ENCODE measurements at places on chromosomes 5 and 9.

GRCh38 chr5:9467199-9468059 is 78.4 kb downstream of the SEMA5A start:
- DNase-seq = no peak

DNA sequence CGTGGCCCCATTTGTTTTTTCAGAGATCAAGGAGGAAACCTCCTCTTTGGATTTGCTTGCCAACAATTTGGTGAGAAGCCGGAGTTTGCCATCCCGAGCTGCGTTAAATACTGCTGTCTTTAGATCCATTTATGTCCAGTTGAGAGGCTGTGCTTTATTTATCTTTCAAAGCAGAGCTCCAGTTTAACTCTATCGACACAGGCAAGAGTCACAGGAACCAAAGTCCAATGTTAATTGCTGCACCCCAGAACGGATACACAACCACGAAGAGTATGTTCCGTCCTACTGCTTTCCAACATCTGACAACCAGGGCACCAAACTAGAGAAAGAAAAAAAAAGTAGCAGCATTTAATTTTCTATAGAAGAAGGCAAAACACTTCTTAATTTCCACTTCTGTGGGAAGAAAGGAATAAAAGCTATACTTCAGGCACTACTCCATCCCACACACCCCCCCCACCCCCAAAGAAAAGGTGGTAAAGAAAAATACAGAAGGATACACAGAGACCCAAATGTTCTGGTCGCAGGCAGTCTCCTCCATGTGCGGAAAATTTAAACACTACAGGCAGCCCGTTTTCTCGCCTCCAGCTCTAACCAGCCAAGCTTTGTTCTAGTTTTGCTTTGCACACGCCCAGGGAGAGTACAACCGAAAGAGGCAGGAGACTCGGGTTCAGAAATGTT is 1.1 kb downstream of the FEM1C start:
- no peak for DNase-seq

- no peak for DNase-seq
These were observed 3.1 kb downstream of the ANXA2R start for GRCh38 chr5:43036856-43037635.

- DNase-seq = no peak
These were observed 23.5 kb downstream of the AFAP1L1 start for GRCh38 chr5:149294872-149295829.

DNA sequence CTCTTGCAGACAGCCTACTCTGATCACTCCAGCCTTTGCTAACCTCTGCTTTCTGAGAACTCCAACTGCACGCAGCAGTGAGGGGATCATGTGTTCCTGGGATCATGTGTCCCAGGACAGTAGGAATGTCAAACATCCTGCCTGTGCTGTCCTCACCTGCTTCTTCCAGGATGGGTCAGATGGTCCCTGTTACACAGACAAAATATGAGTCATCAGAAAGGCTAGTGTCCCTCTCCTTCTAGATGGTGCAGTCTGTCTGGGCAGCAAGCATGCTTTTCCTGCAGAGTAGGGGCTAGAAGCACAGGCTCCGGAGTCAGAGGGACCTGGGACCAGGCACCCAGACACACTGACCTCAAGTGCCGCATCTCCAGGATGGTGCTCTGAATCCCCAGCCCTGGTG is 20.1 kb upstream of the SLC25A48 start:
- DNase-seq = no peak

GRCh38 chr5:110702704-110703103 is 23.8 kb downstream of the TMEM232 start:
- DNase-seq = no peak

GRCh38 chr5:171562822-171563221 is 143.4 kb downstream of the FGF18 start:
- no peak for DNase-seq

DNA sequence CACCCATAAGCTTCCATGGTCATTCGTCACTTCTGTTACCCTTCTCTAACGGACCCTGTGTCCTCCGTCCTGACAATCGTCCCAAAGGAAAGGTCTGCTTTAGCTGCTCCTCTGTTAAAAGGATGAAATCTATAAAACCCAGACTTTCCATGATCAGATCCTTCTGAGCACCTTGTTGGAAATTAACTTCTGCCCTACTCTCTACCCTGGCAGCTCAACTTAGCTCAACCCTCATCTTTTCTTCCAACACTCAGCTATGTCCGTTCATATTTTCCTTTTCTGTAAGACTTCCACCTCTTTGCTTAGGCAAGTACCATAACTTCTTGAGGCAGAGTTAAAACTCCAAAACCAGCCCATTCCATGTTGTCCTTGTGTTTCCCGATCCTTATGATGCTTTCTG is 205.4 kb downstream of the SPATA31A6 start:
- no peak for DNase-seq

DNA sequence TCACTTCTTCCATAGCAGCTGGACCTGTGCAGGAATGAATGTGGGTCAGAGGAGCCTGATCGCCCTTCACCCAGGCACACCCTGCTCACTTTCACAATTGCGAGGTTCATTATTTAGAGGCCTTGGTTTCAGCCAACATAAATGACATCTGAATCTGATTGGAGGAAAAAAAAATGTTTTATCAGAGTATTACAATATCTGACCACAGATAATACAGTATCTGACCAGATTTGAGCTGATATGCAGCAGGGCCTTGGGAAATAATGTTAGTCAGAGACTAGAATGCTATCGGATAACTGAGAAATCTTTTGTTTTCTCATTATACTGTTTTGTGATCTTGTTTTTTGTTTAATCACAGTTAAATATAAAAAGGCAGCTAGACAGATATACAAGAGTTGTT is 7.7 kb downstream of the ICE1 start:
- no peak for DNase-seq

GRCh38 chr9:127810378-127811187 is 7.9 kb downstream of the FPGS start:
- DNase-seq = no peak

DNA sequence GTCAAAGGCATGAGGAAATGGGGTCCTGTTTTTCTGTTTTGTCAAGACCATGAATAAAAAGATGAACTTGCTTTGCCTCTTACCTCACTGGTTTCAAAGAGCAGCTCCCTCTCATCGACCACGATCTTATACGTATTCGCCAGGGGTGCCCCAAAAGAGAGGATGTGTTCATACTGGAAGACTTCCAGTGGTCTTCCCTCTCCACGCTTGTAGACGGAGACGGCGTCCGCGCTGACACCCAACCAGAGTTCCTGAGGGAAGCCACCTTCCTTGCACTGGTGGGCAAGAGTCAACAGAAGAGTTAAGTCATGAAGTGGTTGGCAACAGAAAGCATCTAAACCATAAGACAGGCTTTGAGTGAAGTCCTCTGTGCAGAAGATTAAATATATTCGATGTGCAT is 51.4 kb upstream of the RETREG1 start:
- no peak for DNase-seq

DNA sequence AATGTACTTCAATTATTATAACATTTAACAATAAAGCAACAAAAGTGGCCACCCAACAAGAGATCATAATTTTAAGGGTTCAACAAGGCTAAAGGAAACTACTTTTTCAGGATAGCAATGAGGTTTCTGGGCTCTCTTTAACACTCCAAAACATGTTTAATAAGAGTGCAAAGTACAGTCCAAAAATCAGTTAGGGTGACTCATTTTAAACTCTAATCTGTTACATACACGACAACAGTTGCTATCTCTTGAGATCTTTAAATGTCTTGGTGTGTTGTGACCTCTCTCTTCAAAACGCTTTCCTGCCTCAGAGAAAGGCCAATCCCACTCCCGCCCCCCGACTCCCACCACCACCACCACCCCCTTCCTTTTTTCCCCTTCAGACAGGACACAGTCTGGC is 11.5 kb downstream of the NFIB start:
- DNase-seq = no peak

DNA sequence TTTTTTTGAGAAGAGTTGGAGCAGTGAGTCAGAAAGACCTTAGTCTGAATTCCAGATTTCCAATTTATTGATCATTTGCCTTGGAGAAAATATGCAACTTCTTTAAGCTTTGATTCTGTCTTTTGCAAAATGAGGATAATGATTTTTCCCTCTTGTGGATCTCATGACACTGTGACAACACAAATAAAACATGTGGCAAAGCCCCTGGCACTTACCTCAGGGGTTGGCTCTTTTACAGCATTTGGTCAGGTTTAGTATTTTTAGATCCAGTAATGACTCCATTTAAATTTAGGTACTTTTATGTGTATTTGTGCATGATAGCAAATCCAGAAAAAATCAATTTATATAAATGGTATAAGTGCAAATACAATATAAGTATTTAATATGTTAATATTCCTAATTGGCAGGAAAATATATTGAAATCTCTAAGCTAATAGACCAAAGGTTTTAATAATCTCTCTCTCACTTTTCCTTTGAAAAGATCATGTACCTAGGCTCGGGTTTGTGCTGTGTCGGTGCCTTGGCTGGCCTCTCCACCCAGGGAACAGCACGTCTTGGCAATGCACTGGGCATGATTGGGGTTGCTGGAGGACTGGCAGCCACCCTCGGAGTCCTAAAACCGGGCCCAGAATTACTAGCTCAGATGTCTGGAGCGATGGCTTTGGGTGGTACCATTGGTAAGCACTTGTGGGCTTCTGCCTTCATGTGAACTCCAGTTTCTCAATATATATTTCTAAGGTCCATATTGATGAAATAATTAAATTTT is 49.7 kb downstream of the NNT start:
- no peak for DNase-seq

DNA sequence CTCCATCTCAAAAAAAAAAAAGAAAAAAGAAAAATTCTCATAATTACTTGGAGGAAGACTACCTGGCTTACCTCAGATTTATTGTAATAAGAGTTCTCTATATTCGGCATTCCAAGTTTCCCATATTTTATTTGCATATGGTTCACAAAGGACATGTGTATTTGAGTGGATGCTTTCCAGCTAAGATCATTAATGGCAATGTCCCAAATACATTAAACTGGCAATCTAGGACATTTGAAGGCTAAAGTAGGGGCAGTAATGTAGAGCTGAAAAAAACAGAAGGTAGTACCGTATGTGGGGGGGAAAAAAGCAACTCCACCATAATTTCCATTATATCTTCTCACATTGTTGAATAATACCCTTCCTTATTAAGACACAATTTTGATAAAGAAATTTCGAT is 4.9 kb downstream of the TUT7 start:
- no peak for DNase-seq

GRCh38 chr9:108130905-108131304 is 641.3 kb upstream of the KLF4 start:
- no peak for DNase-seq

- DNase-seq = no peak
These were observed 37.3 kb upstream of the FYB1 start for GRCh38 chr5:39256477-39257235.

GRCh38 chr9:134058716-134059115 is 9.1 kb downstream of the BRD3 start:
- no peak for DNase-seq

DNA sequence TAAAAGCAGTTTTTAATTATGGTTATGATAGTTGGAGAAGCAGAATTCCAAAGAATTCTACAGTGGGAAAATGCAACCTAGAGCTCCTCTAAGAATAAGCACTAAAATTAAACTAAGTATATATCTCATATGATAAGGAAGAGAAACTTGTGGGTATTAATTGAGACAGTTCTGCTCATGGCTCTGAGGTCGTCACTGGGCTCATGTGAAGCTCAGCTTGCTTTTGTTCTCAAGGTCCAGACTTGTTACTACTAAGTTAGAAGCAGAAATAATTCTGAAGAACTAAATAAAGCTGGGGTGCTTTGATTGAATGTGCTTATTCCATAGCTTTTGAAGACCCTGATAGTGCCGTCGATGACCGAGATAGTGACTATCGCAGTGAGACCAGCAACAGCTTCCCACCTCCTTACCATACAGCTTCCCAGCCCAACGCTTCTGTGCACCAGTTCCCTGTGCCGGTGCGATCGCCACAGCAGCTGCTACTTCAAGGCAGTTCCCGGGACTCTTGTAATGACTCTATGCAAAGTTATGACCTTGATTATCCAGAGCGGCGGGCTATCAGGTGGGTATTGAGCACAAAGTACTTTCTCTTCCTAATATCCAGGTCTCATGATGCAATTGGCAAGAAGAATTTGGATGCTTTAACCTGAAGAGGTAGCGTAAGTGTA is 133.7 kb downstream of the UNC13B start:
- no peak for DNase-seq

GRCh38 chr9:12224449-12224848 is 468.7 kb upstream of the TYRP1 start:
- no peak for DNase-seq

DNA sequence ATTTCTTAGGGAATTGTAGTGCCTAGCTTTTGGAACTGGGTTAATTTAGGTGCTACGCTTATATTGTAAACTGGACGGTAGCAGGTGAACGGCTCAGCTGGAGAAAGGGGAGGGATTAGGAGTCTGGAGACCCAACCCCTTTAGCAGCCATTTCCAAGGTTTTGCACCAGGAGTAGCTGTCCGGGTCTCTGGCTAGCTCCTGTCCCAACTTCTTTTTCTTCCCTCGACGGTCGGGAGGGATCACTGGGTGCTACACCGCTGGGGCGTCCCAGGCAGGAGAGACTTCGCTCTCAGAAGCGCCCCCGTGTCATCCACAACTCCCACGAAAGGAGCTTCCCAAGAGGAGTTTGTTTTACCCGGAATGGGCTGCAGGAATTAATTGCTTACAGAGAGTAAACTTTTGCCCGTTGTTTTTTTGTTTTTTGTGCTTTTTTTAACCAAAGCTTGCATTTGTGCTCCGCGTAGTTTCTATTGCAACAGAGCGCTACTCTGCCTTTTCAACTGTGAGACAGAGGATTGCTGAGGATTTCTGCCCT is 1640.9 kb upstream of the C9orf72 start:
- no peak for DNase-seq
